ENCODE measurements at places on chromosomes 2 and 18.
A peak's percentile ranks its signal among the peaks of the same experiment; 100 is the strongest.

DNA sequence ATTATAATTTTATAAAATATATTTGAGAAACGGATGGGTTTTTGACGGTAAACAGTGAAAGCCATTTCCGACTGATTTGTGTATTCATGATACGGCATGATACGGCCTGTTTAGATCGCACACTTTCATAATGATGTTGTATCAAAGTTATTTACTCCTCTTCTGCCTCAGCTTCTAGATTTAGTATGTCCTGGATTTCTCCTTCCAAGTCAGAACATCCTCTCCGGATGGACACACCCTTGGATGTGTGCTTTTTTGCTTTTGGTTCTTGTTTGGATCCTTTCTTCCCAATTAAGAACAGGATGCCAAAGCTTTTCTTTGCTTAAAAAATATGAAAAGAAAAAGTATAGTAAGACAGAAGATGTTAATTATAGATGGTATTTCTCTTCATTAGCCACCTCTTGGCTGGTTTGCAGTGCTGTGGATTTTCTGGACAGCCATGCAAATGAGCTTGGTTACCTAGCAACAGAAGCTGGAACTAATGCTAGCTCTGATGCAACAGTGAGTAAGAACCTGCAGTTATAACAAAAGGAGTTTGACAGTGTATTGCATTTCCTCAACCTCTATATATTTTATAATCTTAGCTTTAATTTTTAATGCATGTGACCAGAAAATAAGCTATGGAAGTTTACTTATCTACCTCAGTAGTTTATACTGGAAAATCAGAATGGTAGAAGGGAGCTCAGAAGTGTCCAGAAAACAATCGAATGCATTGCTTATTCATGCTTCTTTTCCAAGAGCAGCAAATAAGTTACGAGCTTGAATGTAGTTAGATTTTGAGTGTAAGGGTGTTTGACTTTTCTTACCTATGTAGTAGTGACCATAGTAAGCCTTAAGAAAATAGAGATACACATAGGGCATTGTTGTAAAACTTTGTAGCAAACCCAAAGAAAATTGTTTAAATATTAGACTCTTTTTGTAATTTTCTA is 27.9 kb downstream of the RMND5A start:
- DNase-seq: peak; percentile 59

- no peak for DNase-seq
These were observed 175.0 kb upstream of the CYRIA start for GRCh38 chr2:16840496-16841172.

GRCh38 chr2:10382354-10383061 is 65.6 kb downstream of the ODC1 start:
- DNase-seq: no peak

- no peak for DNase-seq
These were observed 7.5 kb downstream of the ANKRD53 start for GRCh38 chr2:70985956-70986355.

DNA sequence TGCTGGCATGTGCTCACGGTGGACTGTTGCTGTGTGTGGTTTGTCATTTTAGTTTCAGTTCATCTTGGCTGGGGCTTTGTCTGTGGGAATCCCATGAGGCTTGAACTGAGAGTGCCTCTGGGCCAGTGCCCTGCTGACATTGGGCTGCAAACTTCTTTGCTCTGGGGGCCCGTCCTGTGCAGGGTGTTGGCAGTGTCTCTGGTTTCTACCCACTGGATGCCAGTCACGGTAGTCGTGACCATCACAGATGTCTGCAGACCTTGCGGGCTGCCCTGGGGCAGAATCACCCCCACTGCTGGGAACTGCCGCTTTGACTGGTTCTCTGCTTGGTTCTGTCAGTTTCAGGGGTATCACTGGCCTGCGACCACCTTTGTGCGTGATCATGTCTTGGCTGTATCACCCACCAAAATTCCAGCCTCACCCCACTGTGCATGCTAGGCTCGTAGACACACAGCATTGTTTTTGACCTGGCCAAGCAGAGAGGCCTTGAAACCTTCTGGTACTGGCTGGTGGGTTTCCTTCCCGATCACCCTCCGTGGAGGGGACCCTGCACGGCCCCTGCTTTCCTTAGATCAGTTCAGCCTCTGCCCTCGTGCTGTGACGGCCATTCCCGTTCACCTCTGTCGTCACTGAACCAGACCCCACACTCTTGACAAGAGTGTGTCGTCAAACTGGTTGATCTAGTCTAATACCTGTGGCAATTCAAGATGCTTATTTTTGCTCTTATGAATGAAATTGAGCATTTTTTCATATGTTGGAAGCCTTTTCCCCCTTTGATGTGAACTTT is 57.6 kb downstream of the KCNG2 start:
- DNase-seq: no peak

- no peak for DNase-seq
These were observed 12.2 kb downstream of the EVX2 start for GRCh38 chr2:176071330-176072291.

DNA sequence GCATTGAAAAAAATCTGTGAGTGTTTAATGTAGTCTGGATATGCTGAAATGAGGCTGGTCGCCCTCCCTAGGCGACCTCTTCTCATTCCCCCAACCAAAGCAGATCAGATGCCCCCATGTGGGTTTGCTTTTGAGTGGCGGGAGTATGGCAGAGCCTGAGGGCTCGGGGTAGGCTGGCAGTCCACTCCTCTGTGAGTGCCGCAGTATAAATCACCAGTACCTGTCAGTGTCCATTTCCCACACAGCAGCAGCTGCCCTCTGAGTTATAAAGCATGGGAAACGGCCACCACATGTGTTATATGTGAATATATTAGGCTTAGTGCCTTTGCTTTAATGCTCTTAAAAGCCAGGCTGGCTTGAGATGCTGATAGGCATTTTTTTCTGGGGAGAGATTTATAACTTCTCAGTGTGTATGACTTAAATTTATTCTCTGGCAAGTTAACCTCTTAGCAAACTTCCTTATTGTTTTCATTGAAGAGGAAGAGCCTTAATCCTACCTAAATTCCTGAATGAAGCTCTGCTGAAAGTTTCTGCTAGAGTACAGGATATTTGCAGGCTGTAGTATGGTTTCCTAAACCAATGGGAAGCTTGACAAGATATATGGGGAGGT is 3.8 kb downstream of the DCC start:
- no peak for DNase-seq

DNA sequence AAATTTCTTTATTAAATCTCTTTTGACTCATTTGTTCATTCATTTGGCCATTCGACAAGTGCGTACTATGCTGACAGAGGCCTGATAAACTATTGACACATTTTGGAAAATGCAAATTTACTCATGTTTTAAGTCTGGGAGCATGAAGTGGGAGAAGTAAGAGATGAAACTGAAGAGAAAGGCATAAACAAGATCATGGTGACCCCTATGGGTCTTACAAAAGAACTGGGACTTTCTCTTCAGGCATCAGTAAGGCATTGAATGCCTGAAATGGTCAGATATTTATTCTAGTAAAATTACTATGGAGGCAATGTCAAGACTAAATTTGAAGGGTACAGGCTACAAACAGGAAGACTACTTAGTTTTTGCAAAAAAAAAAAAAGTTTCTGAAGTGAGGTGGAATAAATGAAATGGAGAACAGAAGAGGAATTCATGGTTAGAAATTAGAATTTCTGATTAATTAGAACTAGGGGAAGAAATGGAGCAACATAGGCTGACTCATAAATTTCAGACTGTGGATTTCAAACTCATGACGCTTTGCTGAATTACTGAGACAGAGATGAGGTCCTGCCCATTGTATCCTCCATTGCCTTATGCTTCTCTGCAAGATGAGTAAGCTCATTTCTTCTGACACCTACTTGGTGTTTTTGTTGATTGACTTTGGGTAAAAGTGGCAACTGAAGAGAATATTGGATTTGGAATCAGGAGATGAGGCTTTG is 32.7 kb downstream of the VSNL1 start:
- no peak for DNase-seq

GRCh38 chr18:65567372-65567771 is 183.4 kb upstream of the CDH7 start:
- no peak for DNase-seq

DNA sequence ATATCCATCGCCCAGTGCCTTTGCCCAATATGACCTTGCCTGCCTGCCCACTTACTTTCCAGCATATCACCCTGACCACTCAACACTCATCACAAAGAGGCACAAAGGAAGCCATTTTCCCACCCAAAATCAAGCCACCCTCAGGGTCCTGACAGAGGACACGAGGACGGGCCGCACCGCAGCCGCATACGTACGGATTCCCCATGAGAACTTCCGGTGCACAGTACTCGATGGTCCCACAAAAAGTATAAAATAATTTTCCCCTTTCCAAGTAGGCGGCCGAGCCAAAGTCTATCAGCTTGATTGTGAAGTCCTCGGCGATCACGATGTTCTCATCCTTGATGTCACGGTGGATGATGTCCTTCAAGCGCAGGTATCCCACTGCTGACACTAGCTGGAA is 10.0 kb upstream of the MTERF4 start:
- no peak for DNase-seq

DNA sequence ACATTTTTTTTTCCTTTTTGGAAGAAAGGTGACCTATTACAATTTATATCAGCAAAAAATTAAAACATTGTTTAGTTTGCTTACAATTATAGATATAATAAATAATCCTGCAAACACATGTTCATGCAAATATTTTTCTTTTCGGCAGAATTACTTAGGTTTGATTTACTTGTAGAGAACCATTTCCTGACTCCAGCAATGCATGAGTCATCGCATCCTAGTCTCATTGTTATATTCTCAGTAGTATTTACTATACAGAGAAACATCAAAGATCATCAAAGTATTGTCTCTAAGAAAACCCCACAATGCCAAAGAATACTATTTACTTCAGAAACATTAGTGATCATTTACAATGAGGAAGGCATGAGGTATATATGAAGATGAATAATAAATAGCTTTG is 40.4 kb upstream of the MTIF2 start:
- DNase-seq: peak; percentile 5

GRCh38 chr2:27123302-27124150 is at the start of gene ABHD1:
Gene ABHD1, plus strand, starts transcription at chr2:27123815. Its CDS starts 134 bp downstream, at chr2:27123949.
- no peak for DNase-seq

GRCh38 chr2:17749753-17750438 is 3.7 kb downstream of the SMC6 start:
- no peak for DNase-seq

DNA sequence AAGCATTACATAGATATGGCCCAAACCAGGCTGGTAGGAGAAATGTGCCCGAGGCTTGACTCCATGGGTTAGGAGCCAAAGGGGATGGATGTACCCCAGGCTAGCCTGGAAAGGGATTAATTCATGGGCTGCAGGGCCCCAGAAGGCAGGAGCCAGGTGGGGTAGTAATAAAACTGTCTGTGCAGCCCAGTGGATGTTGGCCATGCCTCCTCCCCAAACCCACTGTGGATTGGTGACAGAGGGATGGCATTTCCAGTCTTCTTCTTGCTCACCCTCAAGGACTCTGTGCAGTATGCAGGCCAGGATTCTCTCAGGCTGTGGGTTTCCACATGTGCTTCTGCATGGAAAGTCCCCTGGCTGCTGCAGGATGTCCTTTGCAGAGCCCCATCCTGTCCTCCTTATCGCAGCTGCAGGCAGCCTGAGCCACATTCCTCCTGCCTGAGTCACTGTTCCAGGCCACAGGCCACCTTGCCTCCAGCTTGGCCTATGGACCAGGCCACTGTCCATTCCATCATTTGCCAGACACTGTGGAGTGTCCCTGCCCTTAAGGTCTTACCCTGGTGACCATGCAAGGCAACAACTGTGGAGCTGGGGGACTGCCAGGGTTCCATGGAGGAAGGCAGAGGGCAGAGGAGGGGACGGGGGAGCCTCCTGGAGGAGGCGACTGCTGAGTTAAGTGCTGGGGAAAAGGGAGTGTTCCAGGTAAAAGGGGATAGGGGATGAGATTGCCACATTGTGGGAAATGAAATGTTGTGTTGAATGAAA is 38.9 kb downstream of the INO80C start:
- DNase-seq: no peak

GRCh38 chr2:111034606-111035005 is 86.1 kb upstream of the BCL2L11 start:
- DNase-seq: no peak

Measured in AG04449 (cell line).